ENCODE measurements at places on chromosomes 7 and 10. TPM values are rescaled to one million over a fixed set of nuclear protein-coding genes. Genes with fewer than 3 reads are reported as not detected.

DNA sequence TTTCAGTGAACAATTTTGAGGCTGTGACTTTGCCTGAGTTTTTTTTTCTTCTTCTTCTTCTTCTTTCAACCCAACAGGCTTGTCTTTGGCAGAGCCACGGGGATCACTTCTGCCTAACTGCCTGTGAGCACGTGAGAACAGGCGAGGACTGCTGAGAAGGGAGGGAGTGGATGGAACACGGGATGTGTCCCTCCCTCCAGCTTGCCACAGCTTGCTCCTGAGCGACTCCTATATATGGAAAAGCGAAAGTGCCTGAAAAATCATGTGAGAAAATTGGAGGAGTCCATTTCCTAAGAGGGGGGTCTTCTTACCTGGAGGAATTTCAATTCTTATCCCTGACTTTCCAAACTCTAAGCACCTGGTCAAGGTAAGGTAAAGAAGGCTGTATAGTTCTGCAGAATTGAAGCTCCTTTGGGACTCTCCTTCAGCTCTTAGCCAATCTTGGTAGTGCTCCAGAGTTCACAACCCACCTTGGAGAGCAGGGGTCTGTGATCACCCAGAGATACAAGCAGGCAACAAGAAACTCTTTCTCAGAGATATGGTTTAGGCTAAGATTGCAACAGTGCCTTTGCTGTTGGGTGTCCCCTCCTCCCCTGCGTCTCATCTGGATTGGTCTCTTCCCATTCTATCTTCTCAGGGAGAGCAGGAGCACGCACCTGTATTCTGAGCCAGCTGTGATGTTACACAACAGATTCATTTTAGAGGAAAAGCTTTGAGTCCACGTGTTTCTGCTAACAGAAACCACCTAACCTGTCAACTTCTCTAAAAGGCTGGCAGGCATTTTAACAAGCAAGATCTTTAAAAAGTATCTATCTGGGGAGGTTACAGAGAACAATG lies at the start of gene MAT1A:
Gene MAT1A, minus strand, starts transcription at position 208 of the 837 bp plus-strand sequence. CDS start 235 bp downstream, outside the sequence.
- peaks cover 4% of the 10 kb centered on the region for H3K4me1 ChIP-seq
- DNase-seq, result no peak
- no peaks in the 10 kb centered on the region for H3K36me3 ChIP-seq
- H3K4me3 ChIP-seq, result no peak within 1 kb of the TSS

- H3K27me3 ChIP-seq, result no peaks in the 10 kb centered on the region
- no peak for DNase-seq
- H3K27ac ChIP-seq, result peak overlapping the region; percentile 31
- H3K36me3 ChIP-seq, result peaks cover 16% of the 10 kb centered on the region
Measured at GRCh38 chr7:95169678-95170077, 154.7 kb downstream of the PON1 start.

DNA sequence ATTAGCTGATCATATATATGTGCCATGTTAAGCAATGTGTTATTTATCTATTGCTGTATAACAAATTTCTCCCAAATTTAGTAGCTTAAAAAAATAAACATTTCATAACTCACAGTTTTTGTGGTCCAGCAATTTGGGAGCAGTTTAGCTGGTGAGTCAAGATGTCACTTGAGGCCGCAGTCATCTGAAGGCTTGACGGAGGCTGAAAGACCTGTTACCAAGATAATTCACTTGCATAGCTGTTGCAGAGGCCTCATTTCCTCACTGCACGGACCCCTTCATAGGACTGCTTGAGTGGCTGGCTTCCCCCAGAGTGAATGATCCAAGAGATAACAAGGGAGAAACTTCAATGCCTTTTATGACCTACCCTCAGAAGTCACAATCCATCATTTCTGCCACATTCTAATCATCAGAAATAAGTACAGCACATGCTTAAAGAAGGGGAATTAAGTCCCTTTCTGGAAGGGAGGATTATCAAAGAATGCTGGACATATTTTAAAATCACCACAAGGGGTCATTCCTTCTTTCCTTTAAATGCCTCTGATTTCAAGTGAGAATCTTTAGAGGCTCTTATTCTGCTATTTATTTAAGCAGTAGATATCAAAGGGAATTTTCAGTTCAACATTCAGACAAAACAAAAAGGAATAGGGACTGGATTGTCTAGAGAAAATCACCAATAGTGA lies 10.5 kb upstream of the SRPK2 start:
- H3K27ac ChIP-seq, result no peak overlapping the region
- H3K36me3 ChIP-seq, result no peaks in the 10 kb centered on the region
- H3K4me1 ChIP-seq, result peaks cover 4% of the 10 kb centered on the region
- H3K4me3 ChIP-seq, result no peak overlapping the region
- no peak for DNase-seq

SPDYE1 gene
- total RNA-seq, result not detected

EPHA1 gene
- total RNA-seq, result 23.2 TPM

LLCFC1 gene
- not detected for total RNA-seq

DNA sequence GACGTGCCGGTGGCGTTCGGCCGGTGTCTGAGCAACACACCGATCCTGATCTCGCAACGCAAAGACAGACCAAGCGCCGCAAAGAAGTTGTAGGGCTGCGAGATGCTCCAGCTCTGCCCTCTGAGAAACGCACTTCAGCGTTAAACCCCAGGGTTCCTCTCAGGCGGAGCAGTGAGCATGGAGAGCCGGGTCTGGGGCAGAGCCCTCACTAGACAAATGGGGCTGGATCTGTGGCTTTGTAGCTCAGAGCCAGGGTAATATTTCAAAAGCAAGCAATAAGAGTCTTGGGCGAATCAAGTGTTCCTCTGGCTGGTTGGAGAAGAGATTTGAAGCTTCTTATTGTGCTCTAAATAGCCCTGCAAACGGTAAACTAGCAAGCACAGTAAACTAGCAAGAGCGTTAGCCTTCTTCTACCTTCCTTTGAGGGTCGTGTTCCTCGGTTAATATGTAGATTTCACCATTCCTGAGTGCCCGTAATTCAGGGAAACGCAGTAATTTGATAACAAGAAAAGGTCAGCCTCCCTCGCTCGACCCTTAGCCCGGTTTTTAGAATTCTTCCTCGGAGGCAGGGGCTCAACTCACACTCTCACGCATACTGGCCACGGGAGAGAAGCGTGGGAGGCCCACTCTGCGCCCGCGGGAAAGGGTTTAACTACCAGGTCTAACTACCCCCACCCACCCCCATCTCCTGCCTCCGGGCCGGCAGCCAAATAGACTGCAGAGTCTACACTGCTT lies 6.7 kb downstream of the SKAP2 start:
- H3K27ac ChIP-seq, result peak overlapping the region; percentile 100
- H3K4me3 ChIP-seq, result peak overlapping the region; percentile 89
- peaks cover 85% of the 10 kb centered on the region for H3K4me1 ChIP-seq
- no peaks in the 10 kb centered on the region for H3K27me3 ChIP-seq
- peak; percentile 58 for DNase-seq
- peaks cover 1% of the 10 kb centered on the region for H3K36me3 ChIP-seq

PPP1R3C gene
- 9.9 TPM for total RNA-seq

- peaks cover 12% of the 10 kb centered on the region for H3K36me3 ChIP-seq
- H3K27ac ChIP-seq, result no peak overlapping the region
- H3K27me3 ChIP-seq, result no peaks in the 10 kb centered on the region
- H3K4me1 ChIP-seq, result peaks cover 8% of the 10 kb centered on the region
- DNase-seq, result no peak
Measured at GRCh38 chr10:104307576-104308438, 30.5 kb downstream of the ITPRIP start.

DNA sequence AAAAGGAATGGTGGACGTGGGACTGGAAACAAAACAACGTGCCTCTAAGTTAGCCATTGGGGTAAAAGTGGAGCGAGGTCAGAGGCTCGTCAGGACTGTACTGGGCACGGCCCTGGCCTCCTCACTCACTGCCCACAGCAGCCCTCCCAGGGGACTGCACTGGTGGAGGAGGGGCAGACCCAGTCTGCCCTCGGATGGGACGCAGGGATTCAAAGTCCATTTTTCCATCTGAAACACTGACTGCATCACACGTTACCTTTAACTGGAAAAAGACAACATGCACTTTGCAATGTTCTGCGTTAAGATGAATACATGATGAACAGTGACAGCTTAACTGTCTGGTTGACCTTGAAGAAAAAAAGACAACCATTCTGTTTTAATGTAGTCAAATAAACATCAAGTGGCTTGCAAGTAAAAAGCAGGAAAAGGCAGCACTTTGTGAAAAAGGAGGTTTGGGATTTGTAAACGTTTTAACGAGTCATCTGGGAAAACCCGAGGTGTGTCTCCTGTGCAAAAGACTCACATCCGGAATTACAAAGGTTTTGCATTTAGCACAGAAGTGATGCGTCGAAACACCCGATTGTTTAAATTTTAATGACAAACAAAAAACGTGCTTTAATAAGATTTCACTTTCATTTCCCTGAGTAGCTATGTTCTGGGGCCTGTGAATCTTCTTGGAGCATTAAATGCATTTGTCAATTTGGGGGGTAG lies 18.8 kb downstream of the KLF6 start:
- peaks cover 2% of the 10 kb centered on the region for H3K27me3 ChIP-seq
- no peaks in the 10 kb centered on the region for H3K36me3 ChIP-seq
- DNase-seq, result no peak
- H3K4me3 ChIP-seq, result no peak overlapping the region
- no peak overlapping the region for H3K27ac ChIP-seq
- peaks cover 14% of the 10 kb centered on the region for H3K4me1 ChIP-seq

DNA sequence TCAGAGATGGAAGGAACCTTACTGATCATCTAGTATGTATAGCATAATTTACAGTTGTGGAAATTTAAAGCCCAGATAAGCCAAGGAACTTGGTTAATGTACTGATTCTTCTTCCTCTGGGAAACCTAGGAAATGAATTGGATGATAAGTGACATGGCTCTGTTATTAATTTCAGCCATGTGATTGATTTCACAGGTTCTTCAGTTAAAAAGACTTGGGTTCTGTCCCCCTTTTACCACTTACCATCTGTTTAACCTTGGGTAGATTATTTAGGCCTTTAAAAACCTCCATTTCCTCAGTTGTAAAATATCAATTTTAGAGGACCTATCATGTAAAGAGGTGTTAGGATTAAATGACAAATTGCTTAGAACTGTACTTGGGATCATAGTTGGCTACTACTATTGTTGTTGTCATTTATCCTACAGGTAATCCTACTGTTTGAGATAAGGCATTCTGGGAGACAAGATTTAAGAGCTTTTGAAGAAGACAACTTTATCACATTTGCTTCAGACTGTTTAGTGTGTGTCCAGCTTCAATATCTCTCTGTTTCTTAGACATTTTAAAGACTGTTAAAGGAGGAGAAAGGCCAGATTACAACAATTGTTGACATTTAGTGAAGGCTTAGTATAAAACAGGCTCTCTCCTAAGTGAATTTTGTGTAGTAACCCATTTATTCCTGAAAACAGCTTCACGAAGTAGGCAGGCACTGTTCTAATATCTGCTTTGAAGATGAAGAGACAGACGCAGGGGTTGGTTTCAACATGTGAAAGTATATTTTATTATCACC lies 997.1 kb upstream of the C7orf33 start:
- no peak overlapping the region for H3K4me3 ChIP-seq
- H3K4me1 ChIP-seq, result no peaks in the 10 kb centered on the region
- DNase-seq, result no peak

DNA sequence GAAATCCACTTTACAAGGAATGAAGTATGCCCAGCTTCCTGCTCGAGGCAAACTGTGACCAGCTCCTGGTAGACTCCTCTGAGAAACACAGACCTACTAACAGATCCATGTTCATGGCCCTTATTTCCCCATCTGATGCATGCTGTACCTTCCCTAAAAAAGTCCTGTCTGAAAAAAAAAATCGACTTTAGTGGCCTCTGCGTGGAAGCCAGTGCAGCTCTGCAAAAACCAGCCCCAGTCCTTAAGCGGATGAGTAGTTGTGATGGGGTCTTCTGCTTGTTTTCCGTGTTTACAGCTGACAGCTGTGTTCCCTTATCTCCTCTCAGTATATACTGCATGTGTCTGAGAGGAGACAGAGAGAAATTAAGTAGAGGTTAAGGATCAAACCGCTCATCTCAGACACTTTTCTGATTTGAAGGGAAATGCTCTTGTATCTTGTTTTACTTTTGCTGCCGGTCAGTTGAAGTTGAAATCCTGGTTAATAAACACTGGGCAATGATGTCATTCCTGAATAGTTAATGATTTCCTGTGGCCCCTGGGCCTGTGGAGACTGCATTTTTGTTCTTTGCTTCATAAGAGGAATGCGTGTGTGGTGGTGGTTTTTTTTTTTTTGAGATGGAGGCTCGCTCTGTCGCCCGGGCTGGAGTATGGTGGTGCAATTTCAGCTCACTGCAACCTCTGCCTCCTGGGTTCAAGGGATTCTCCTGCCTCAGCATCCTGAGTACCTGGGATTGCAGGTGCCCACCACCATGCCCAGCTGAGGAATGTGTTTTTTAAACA lies 67.6 kb downstream of the DOCK1 start:
- peaks cover 20% of the 10 kb centered on the region for H3K4me1 ChIP-seq
- no peaks in the 10 kb centered on the region for H3K27me3 ChIP-seq
- peak overlapping the region; percentile 87 for H3K27ac ChIP-seq

GRCh38 chr7:26495569-26495968 lies 203.9 kb downstream of the SNX10 start:
- no peaks in the 10 kb centered on the region for H3K27me3 ChIP-seq
- H3K4me3 ChIP-seq, result no peak overlapping the region
- H3K36me3 ChIP-seq, result peaks cover 7% of the 10 kb centered on the region
- H3K27ac ChIP-seq, result no peak overlapping the region

ADCY1 gene
- 4.7 TPM for total RNA-seq

DNA sequence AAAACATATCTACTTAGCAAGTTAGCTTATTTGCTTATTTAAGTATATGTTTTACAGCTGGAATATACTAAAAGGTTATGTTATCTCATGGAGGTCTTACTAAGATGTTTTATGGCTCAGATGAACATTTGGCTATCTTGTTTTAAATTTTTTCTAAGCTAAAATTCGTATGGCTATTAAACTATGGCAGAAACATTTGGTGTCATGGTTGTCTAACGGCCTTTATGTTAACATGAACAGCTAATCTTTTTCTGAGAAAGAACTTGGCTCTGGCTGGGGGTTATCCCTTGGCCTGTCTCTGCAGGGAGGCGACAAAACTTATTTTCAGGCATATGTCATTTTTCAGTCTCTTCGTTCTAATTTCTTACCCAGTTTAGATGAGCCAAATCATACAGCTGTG lies 101.5 kb upstream of the MTPN start:
- H3K27ac ChIP-seq, result no peak overlapping the region
- H3K4me1 ChIP-seq, result peaks cover 8% of the 10 kb centered on the region
- H3K4me3 ChIP-seq, result no peak overlapping the region
- no peak for DNase-seq

DNA sequence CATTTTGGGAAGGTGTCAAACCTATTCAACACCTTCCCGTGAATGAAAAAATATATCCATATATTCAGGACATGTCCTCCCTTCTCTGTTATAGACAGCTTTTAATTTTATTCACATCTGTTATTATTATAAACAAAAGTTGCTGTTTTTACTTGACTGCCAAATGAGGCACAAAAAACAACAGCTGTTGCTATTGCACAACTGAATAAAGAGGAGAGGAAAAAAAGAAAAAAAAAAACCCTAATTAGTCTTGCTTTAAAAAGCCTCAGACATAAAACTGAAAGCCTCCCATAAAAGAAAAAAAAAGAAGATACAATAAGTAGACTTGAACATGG lies 153.4 kb downstream of the BMPER start:
- no peak for DNase-seq
- no peak overlapping the region for H3K4me3 ChIP-seq
- H3K27me3 ChIP-seq, result peaks cover 6% of the 10 kb centered on the region
- no peak overlapping the region for H3K27ac ChIP-seq
